Activated naive CD8-positive, alpha-beta T cell treated with anti-CD3 and anti-CD28 coated beads for 36 hours (primary cell): ENCODE measurements at places on chromosomes 12 and 14.

DNA sequence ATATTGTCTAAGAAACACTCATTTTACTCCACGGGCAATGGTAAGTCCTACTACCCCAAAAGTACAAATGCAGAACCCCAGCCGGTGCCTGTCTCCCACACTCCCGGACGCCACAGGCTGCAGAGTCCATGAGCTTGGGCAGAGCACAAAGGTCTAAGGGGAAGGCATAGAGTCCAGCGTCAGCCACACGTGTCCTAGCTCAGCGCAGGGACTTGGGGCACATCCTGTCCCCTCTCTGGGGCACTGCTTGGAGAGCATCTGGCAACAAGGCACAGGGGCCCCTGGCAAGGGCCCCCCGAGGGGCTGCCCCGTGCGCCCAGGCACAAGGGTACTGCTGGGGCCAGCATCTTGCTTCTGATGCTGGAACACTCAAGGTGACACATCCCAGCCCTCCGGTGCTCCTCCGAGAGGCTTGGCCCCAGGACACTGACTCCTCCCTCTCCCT is 58.4 kb downstream of the BCL11B start:
- peak overlapping the region; percentile 75 for H3K4me3 ChIP-seq
- no peak for DNase-seq
- H3K4me1 ChIP-seq, result peaks cover 88% of the 10 kb centered on the region
- H3K27ac ChIP-seq, result peak overlapping the region; percentile 96
- H3K27me3 ChIP-seq, result no peaks in the 10 kb centered on the region

- H3K4me3 ChIP-seq, result no peak overlapping the region
- H3K27me3 ChIP-seq, result no peaks in the 10 kb centered on the region
- DNase-seq, result peak; percentile 12
- H3K27ac ChIP-seq, result peak overlapping the region; percentile 76
- peaks cover 2% of the 10 kb centered on the region for H3K36me3 ChIP-seq
Observed at GRCh38 chr12:52615208-52615868, 3.0 kb downstream of the KRT73 start.

- no peaks in the 10 kb centered on the region for H3K36me3 ChIP-seq
- H3K27ac ChIP-seq, result no peak overlapping the region
- H3K27me3 ChIP-seq, result no peaks in the 10 kb centered on the region
- no peak for DNase-seq
Observed at GRCh38 chr12:58732894-58733293, 187.4 kb downstream of the LRIG3 start.

DNA sequence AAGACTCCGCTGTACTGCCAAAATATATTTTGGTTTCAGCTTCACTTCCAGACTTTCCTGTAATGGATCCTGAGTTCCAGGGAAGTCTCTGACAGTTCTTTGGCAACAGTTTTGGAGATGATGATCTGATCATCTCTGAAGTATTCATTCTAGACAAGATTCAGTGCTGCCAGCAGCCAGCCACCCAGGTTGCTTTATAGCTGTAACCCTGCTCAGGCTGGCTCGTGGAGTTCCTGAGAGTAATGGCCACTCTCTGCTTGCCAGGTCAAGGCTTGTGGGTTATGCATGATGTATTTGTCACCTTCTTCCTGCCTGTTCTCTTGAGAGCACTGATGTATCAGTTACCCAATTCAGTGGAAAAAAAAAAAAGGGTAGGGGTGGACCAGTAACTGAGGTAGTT is 124.3 kb downstream of the PPHLN1 start:
- no peaks in the 10 kb centered on the region for H3K4me1 ChIP-seq
- H3K27ac ChIP-seq, result no peak overlapping the region
- H3K36me3 ChIP-seq, result peaks cover 33% of the 10 kb centered on the region
- H3K4me3 ChIP-seq, result no peak overlapping the region
- H3K27me3 ChIP-seq, result no peaks in the 10 kb centered on the region

DNA sequence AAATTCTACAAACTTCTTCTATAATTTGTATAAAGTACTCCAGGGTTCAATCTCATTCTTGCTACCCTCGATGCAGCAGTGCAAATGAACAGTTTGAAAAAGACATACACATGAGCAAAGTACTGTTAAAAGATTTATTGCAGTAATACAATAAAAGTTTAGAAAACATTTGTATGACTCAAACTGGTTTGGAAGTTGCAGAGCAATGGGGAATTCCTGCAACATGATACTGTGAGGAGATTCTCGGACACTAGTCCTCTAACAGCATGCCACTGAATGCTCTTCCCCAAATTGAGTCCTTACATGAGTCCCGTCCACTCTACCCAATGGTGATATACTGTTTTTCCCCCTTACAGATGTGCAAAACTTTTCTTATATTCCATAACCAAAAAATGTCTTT is 45.4 kb downstream of the ATG14 start:
- H3K27ac ChIP-seq, result no peak overlapping the region
- H3K4me3 ChIP-seq, result no peak overlapping the region
- peaks cover 32% of the 10 kb centered on the region for H3K36me3 ChIP-seq
- peaks cover 8% of the 10 kb centered on the region for H3K4me1 ChIP-seq
- no peak for DNase-seq
- H3K27me3 ChIP-seq, result no peaks in the 10 kb centered on the region

DNA sequence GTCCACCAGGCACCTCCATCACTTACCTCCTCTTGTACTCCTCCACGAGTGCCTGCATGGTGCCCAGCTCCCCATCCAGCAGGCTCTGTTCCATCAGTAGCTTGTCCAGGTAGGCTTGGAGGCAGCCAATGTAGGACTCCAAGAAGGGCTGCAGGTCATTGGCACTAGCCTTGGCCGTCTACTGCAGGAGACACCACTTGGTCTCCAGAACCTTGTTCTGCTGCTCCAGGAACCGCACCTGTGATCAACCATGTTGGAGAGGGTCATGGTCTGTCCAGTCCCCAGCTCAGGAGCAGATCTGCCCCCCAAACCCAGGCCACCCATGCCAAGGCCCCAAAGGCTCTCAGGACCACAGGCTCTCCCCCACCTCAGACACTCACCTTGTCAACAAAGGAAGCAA is 23.9 kb downstream of the KRT76 start:
- no peak for DNase-seq
- no peak overlapping the region for H3K4me3 ChIP-seq
- peaks cover 4% of the 10 kb centered on the region for H3K27me3 ChIP-seq
- peaks cover 9% of the 10 kb centered on the region for H3K4me1 ChIP-seq
- H3K36me3 ChIP-seq, result no peaks in the 10 kb centered on the region
- H3K27ac ChIP-seq, result no peak overlapping the region
